ENCODE measurements at places on chromosomes 1 and 21.

- peak; percentile 20 for DNase-seq
These were observed 735 bp upstream of the BRINP3 start for GRCh38 chr1:190478149-190479049.

- DNase-seq: no peak
These were observed 195.5 kb downstream of the KCNH1 start for GRCh38 chr1:210938416-210938925.

- DNase-seq: no peak
These were observed 356.0 kb downstream of the TGFB2 start for GRCh38 chr1:218701131-218701530.

DNA sequence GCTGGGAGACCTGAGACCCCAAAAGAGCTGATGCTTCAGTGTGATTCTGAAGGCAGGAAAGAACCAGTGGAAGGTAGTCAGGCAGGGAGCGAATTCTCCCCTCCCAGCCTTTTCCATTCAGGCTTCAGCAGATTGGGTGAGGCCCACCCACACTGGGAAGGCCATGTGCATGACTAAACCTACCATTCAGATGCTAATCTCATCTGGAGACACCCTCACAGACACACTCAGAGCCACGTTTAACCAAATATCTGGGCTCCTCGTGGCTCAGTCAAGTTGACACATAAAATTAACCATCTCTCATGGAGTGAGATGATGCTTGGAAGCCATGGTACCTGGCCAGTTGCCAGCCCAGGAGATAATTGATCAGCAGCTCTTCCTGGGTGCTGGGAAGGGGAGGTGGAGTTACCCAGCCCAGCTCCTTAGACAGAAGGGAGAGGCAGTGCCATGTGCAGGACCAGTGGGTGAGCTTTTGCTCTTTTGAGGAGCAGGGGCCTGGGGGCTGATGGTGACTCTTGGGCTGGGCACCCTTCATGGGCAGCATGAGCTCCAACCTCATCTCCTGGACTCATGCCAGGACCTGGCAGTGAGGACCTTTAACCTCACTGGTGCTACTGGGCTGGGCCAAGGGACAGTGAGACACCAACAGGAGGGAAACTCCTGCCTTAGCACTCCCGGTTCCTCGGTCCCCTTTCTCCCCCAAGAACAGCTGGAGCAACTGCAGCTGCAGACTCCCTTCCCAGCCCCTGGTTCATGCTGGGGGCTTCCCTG, 89.0 kb upstream of the ACTL8 start:
- DNase-seq: no peak

GRCh38 chr1:53938136-53938830, 7.2 kb downstream of the IFT25 start:
- no peak for DNase-seq

- no peak for DNase-seq
These were observed 4.5 kb upstream of the RUNX3 start for GRCh38 chr1:24934310-24935195.

Data from skin of body (tissue), 3 donors.